ENCODE measurements at places on chromosomes 12 and 14. TPM values are rescaled to one million over a fixed set of nuclear protein-coding genes. Genes with fewer than 3 reads are reported as not detected.

DNA sequence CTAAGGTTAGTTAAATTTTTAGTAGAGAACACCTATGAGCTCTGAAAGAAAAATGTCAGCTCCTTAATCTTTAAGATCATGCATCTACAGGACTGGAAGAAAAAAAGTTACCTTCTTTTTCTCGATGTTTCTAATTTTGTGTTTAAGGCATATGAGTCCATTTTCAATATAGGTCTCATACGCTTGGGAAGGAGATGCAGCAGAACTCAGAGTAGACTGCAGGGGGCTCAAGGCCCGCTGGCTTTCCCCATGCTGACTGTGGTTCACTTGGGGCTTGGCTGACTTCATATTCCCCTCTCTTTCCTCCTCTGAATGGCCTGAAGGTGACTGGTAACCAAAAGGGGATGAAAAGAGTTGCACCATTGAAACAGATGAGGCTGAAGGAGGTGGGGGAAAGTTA, 1.5 kb downstream of the CAPRIN2 start:
- DNase-seq, result peak; percentile 21

Gene TAS2R30
- total RNA-seq, result 1.4 TPM

Gene KRT77
- not detected for total RNA-seq

Gene TSHR
- total RNA-seq, result not detected

- no peak for DNase-seq
Measured at GRCh38 chr12:49923035-49923644, 19.4 kb upstream of the FAIM2 start.

Gene EGLN3
- 0.89 TPM for total RNA-seq

Measured in neural crest cell (in vitro differentiated cells).